ENCODE measurements at places on chromosomes 3 and 15.

- DNase-seq = no peak
Observed at GRCh38 chr3:152656214-152656971, 178.5 kb upstream of the P2RY1 start.

DNA sequence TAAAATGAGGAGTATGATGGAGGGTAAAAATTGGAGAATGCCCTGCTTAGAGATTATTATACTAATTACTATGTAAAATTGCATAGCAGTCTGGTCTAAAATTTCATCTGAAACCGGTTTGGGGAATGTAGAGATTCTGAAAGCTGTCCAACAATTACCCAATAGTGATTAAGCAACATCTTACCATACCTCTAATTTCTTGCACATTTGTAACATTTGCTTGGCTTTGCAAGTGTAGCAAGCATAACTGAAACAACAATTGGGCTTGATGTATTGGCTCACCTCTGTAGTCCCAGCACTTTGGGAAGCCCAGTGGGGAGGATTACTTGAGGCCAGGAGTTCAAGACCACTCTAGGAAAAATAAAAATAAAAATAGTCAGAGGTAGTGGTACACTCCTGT lies 17.4 kb downstream of the AADACL2 start:
- no peak for DNase-seq

- no peak for DNase-seq
Observed at GRCh38 chr15:101018016-101018415, 98.9 kb downstream of the LRRK1 start.

DNA sequence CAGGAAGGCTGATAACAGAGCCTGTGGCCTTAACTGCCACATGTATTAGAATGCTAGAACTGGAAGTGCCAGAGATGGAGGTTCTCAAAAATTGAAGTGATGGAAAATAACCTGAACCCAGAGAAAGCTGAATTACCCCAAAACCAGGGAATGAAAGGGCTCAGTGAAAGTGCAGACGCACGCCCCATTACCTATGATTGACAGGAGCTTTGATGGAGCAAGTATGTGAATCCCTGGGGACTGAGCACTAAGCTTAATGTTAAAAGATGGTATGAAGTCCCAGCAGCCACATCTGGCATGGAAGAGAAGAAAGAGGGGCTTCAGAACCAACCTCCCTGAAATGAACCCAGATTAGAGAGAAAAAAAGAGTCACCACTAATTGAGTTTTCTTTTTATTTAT lies 118.4 kb upstream of the FHIT start:
- no peak for DNase-seq

DNA sequence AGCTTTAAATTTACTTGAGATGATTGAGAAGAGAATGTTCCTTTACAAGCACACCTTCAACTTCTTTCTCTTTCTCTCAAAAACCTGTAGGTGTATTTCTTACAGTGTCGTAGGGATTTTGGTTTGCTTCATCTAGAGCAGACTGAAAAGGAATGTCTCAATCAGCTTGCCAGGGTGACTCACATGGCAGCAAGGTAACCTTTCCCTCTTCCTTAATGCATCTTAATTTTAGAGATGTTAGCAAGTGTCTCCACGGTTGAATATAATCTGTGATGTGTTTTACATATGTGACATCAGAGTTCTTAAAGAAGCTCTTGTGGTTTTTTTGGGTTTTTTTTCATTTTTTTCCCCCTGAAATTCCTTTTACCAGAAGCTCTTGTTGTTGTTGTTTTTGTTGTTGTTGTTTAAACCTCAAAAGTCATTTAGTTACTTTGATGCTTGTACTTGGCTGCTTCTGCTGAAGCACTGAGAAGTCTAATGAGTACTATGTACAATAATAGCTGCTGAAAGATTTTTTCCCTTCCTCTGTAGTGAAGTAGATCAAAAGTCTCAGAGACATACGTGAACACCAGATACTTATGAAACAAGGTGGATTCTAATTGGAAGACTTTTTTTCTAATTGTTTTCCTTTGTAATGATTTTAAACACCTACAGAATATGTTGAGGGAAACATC lies 83.1 kb downstream of the RETNLB start:
- no peak for DNase-seq

- no peak for DNase-seq
Observed at GRCh38 chr15:38076786-38077185, 142.3 kb downstream of the TMCO5A start.

GRCh38 chr3:172869368-172869771 lies 118.8 kb downstream of the ECT2 start:
- no peak for DNase-seq

GRCh38 chr15:57500979-57501576 lies 90.6 kb upstream of the MYZAP start:
- no peak for DNase-seq

- DNase-seq = no peak
Observed at GRCh38 chr3:115708540-115708939, 85.2 kb downstream of the GAP43 start.
